ENCODE measurements at places on chromosomes 6 and 20.

- DNase-seq, result peak; percentile 7
Measured at GRCh38 chr6:163872335-163872734, 457.8 kb downstream of the QKI start.

- DNase-seq, result no peak
Measured at GRCh38 chr6:7734707-7735383, 8.9 kb downstream of the BMP6 start.

DNA sequence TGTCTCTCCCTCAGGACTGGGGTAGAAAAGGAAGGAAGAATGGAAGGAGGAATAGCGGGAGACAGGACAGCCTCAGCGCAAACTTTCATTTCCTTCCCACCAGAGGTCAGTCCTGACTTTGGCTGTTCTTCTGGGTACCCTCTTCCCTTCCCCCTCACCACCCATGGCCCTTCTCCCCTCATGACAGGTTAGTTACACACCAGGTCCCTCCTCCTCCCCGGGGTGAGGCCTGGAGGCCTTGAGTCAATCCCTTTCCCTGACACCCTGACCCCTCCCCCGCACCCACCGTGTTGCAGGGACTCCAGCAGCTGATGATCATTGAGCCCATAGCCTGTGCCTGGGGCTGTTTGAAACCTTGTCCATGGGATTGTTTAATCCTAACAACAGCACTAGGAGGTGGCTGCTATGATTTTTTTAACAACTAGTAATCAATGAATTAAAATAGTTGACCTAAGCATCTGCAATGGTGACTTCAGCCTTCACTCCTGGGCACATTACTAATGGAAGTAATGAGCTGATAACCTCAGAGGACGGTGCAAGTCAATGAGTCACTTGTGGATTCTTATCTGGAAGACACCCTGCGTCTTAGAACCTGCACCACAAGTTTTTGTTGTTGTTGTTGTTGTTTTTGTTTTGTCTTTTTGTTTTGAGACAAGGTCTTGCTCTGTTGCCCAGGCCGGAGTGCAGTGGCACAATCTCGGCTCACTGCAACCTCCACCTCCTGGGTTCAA, 46.6 kb upstream of the CCDC167 start:
- DNase-seq, result no peak

DNA sequence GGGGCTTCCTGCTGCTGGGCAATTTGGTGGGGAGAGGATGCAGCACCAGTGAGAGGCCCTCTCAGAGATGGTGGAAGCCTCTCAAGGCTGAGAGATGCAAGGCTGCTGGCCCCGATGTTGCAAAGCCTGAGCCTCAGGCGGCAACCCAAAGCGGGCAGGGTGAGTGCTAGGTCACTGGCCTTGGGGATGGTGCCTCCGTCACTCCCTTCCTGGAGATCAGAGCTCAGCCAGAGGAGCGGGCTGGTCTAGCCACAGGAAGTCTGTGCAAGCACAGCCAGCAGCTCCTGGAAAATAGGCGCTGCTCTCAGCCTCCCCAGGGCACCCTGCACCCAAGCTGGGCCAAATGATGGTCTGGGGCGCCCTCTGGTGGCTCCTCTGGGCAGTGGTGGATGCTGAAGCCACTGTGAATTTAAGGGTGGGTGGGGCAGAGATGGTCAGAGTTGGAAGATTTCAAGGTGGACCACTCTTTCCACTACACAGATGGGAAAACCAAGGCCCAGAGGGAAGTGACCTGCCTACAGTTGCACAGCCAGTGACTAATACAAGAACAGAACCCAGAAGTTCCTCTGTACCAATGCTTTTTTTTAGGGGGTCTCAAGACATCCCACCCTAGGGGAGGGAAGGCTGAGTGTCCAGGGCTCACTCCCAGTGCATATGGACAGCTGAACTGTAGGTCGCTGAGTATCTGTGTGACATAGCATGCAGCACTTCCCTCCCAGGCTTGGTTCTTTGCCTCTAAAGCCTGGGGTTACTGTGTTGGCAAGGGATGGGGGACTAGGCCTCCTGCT, 20.8 kb downstream of the C20orf203 start:
- DNase-seq, result peak; percentile 62

GRCh38 chr6:111978532-111979149, 75.3 kb upstream of the CCN6 start:
- no peak for DNase-seq

GRCh38 chr6:158003910-158004700, 22.4 kb downstream of the SYNJ2 start:
- no peak for DNase-seq

- DNase-seq, result no peak
Measured at GRCh38 chr20:44585057-44585963, 2.9 kb downstream of the PKIG start.

DNA sequence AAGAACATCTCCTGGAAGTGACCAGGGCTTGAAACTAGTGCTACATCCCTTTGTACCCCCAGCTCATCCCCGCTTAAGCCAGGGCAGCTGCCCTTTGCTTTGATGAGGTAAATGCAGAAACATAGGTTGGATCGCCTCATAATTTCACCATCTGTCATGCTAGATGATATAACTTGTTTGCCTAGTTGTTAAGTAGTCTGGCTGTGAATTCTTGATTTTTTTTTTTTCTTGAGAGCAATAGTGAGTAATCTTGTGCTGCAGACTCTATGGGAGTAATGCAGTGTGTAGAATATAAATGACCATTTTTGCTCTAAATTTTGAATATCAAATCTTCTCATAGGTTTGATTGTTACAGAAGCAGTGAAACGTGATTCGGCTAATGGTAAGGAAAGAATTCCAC, 4.1 kb downstream of the TRDN start:
- DNase-seq, result no peak

DNA sequence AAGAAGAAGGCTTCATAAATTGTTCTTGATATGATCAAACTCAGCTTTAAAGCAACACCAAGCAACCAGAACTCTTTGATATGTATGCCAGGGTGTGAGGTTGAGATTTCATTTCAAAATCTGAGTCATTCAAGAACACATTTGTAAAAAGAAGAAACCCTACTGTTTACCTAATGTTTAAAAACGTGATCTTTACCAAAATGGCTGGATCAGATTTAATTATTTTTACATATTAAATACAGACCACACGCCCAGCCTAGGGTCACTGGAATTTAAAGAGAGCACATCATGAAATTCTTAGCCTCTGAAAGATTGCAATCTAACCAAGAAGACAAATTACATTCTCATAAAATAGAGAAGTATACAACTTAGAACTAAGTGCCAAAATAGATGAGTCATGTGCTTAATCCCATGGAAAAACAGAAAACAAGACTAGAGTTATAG, 206.8 kb upstream of the SMLR1 start:
- no peak for DNase-seq

DNA sequence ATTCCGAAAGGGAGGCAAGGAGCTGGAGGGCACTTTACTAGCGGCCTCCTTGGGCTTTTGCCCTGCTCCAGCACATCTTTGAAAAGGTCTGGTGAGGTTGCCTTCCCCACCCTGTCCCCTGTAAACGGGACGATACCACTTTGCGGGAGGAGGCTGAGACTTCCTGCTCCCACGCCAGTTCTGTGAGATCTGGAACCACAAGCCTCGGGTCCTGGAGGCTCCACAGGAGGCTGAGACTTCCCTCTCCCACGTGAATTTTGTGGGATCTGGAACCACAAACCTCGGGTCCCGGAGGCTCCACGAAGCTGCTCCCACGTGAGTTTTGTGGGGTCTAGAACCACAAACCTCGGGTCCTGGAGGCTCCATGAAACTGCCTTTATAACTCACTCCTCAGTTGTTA, 209.3 kb downstream of the DLL1 start:
- no peak for DNase-seq

DNA sequence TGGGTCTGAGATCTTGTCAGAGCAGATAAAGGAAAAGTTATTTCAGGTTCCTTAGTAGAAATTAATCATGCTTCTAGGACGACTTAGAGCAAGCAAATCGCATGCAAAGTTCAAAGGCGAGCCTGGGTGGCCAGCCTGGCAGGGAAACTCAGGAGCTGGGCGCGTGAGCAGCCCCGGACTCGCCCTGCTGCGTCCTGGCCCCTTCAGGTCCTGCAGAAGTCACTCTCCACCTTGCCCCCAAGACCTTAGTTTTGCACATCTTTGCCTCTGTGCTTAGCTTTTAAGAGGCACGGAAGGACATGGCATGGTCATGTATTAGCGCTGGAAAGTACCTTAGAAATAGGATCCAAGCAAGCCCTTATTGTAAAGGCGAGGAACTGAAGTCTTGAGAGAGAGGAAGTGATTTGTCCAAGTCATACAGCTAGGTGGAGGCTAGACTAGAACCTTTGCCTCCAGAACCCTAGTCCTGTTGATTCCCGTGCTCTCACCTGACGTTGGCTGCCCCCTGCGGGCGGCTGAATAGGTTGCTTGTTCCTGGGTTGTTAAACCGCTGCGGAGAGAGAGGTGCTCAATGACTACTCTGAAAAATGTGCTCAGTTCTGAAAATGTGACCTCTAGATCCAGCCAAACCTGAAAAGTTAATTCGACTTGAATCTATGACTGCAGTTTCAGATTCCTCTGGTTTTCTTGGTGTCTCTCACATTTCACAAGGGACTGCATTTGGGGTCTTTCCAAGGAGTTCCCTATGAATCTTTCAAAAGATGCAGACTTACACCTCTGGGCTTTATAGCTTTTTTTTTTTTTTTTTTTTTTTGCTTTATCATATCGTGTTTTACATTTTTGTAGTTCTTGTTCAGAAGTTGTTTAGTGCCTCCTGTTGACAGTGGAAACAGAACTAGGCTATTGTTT, 2.7 kb downstream of the MYB start:
- no peak for DNase-seq

DNA sequence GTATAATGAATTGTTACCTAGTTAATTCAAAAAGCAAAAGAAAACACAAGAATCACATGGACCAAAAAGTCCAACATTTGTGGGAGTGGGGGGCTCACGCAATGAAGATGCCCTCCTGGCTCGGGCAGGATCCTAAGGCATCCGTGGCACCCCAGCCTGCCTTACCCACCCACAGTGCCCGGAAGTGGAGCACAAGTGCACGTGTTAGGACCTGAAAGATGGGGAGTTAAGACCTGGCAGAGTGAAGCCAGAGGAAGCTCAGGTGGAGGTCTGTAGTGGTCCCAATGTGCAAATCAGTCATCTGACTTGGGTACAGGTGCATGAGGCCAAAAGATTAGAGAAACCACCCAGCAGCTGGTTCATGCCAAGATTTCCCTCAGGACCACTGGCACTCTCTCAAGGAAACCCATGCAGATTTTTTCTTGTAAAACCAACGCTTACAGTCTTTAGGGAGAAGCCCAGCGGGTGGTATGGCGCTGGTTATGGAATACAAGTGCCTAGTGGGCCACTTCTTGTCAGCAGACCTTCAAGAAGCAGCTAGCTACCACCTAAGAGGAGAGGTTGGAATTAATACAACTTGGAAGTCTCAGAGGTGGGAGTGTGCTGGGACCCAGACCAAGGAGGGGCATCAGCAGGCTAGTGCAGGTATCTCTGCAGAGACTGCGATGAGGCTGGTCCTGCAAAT, 42.1 kb downstream of the BFSP1 start:
- DNase-seq, result no peak

- DNase-seq, result no peak
Measured at GRCh38 chr6:14016432-14016831, 91.7 kb downstream of the RNF182 start.

DNA sequence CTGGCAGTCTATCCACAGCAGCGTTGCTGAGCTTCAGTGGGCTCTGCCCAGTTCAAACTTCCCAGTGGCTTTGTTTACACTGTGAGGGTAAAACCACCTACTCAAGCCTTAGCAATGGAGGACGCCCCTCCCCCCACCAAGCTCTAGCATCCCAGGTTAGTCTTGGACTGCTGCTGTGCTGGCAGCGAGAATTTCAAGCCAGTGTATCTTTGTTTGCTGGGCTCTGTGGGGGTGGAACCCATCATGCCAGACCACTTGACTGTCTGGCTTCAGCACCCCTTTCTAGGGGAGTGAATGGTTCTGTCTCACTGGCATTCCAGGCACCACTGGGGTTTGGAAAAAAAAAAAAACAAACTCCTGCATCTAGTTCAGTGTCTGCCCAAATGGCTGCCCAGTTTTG, 249.7 kb upstream of the SYNCRIP start:
- DNase-seq, result no peak

- DNase-seq, result no peak
Measured at GRCh38 chr20:621125-621756, 11.1 kb upstream of the TCF15 start.

- DNase-seq, result no peak
Measured at GRCh38 chr20:24542721-24543120, 73.3 kb downstream of the SYNDIG1 start.

DNA sequence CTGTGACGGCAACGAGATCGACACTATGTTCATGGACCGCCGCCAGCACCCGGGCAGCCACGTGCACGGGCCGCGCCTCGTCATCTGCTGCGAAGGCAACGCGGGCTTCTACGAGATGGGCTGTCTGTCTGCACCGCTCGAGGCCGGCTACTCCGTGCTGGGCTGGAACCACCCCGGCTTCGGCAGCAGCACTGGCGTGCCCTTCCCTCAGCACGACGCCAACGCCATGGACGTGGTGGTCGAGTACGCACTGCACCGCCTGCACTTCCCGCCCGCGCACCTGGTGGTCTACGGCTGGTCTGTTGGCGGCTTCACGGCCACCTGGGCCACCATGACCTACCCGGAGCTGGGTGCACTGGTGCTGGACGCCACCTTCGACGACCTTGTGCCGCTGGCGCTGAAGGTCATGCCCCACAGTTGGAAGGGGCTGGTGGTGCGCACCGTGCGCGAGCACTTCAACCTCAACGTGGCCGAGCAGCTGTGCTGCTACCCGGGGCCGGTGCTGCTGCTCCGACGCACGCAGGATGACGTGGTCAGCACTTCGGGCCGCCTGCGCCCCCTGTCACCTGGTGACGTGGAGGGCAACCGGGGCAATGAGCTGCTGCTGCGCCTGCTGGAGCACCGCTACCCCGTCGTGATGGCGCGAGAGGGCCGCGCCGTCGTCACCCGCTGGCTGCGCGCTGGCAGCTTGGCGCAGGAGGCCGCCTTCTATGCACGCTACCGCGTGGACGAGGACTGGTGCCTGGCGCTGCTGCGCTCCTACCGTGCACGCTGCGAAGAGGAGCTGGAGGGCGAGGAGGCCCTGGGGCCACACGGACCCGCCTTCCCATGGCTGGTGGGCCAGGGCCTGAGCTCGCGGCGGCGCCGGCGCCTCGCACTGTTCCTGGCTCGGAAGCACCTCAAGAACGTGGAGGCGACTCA, 943 bp downstream of the ABHD16B start:
- no peak for DNase-seq

- DNase-seq, result no peak
Measured at GRCh38 chr20:45344168-45344860, 3.9 kb downstream of the SDC4 start.

DNA sequence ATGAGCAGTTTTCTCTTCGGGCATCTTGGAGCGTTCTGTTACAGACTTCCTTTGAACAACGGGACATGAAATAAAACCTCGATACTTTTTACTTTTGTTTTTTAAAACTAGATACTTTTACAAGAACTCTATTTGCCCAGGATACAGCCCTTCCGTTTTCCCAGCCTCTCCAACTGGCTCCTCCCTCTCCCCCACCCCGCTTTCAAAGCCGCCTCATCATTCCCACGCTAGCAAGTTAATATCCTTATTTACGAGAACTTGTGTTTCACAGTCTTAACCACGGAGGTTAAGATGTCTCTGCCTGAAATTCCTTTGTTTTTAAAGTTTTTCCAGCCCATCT, 241 bp upstream of the CFAP206 start:
- DNase-seq, result no peak

Measured in urinary bladder (tissue), 4 donors.